A549 treated with Hydrocortisone at 1 μM for 4 hours (cell line): ENCODE measurements at places on chromosomes 6 and 20. TPM values are rescaled to one million over a fixed set of nuclear protein-coding genes. Genes with fewer than 3 reads are reported as not detected.

The RPS18 gene
- 2,510 to 2,725 TPM (median 2,552 TPM) in 5 replicates for total RNA-seq

The SDHAF4 gene
- total RNA-seq, result 3.9 to 5.2 TPM (median 4.7 TPM) in 5 replicates

The SS18L1 gene
- 8.1 to 9.5 TPM (median 9.0 TPM) in 5 replicates for total RNA-seq

The LRRN4 gene
- 0.07 TPM in 1 of 5 replicates, not detected in the others for total RNA-seq

The HUS1B gene
- 0.14 to 0.49 TPM (median 0.27 TPM) in 4 of 5 replicates, not detected in the other for total RNA-seq

The GNRH2 gene
- 0.16 to 0.34 TPM (median 0.27 TPM) in 4 of 5 replicates, not detected in the other for total RNA-seq

The DACT2 gene
- total RNA-seq, result 0.06 to 0.14 TPM (median 0.12 TPM) in 5 replicates

The ZNF165 gene
- total RNA-seq, result 0.74 to 1.1 TPM (median 0.86 TPM) in 5 replicates

The ZFAND3 gene
- 42.4 to 58.8 TPM (median 52.6 TPM) in 5 replicates for total RNA-seq

The APOBEC2 gene
- not detected in 5 replicates for total RNA-seq

The OOEP gene
- not detected in 5 replicates for total RNA-seq

The LY6G5C gene
- 0.75 to 2.1 TPM (median 1.5 TPM) in 5 replicates for total RNA-seq

The TBXT gene
- total RNA-seq, result 0.21 TPM in 1 of 5 replicates, not detected in the others

The ZBP1 gene
- total RNA-seq, result not detected in 5 replicates

The PGM3 gene
- 24.4 to 33.3 TPM (median 25.7 TPM) in 5 replicates for total RNA-seq

The PTGIS gene
- 0.02 to 0.07 TPM (median 0.05 TPM) in 3 of 5 replicates, not detected in the others for total RNA-seq

The PRDM1 gene
- total RNA-seq, result 4.8 to 7.7 TPM (median 6.3 TPM) in 5 replicates

The RFX6 gene
- total RNA-seq, result not detected in 5 replicates

The NFATC2 gene
- 6.7 to 8.6 TPM (median 8.2 TPM) in 5 replicates for total RNA-seq

The SPATA25 gene
- 0.26 to 0.86 TPM (median 0.52 TPM) in 5 replicates for total RNA-seq

The VSX1 gene
- total RNA-seq, result 0.68 to 1.0 TPM (median 0.99 TPM) in 5 replicates

The OR2H2 gene
- total RNA-seq, result not detected in 5 replicates
